ENCODE measurements at places on chromosomes 7 and 10.

GRCh38 chr7:117238937-117239336 lies 83.9 kb downstream of the WNT2 start:
- no peak for DNase-seq

GRCh38 chr7:114930829-114931655 lies 9.1 kb downstream of the MDFIC start:
- no peak for DNase-seq

DNA sequence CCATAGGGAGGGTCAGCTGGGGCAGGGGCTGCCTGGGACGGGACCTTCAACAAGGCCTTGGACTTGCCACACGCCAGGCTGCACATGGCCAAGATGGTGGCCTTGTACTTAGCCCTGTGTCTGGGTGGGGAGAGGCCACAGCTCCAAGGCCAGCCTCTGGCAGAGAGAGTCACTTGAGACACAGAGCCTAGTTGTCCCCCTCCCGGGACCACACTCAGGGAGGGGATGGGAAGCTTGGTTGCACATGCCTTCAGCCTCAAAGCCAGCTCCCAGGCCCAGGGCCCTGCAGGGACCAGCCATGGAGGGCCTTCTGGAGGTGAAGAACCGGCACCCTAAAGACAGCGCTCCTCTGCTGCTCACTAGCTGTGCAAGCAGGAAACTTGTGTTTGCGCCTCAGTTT lies 16.7 kb downstream of the MMRN2 start:
- no peak for DNase-seq

DNA sequence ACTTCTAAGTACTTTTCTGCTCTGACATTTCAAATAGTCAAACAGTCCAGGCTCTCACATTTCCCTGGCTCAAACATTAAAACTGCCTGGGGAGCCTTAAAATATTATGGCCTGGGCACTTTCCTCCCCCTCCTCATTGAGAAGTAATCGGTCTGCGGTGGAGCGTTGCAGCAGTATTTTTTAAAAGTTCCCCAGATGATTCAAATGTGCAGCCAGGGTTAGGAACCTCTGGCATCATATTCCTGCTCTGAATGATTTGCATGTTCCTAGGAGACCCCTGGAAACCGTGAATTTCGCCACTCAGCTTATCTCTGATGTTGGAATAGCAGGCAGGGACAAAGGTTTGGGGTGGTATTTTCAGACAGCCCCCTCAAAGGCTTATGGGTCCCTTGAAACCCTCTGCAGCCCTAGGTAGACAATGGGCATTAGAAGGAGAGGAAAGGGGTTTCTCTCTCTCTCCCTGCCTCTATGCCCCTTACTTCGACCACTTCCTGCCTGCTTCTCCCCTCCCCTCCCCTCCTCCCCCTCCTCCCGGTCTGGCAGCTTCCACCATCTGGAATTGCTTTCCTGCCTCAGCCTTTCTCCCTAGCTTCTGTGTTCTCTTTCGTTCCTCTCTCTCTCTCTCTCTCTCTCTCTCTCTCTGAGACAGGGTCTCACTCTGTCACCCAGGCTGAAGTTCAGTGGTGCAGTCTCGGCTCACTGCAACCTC lies 622.2 kb downstream of the GALNT17 start:
- no peak for DNase-seq

GRCh38 chr7:123802249-123802648 lies 42.7 kb upstream of the HYAL4 start:
- DNase-seq: no peak

- DNase-seq: no peak
Observed at GRCh38 chr7:46687203-46687602, 766.1 kb upstream of the IGFBP3 start.

GRCh38 chr10:7491949-7492659 lies 81.3 kb upstream of the SFMBT2 start:
- no peak for DNase-seq

DNA sequence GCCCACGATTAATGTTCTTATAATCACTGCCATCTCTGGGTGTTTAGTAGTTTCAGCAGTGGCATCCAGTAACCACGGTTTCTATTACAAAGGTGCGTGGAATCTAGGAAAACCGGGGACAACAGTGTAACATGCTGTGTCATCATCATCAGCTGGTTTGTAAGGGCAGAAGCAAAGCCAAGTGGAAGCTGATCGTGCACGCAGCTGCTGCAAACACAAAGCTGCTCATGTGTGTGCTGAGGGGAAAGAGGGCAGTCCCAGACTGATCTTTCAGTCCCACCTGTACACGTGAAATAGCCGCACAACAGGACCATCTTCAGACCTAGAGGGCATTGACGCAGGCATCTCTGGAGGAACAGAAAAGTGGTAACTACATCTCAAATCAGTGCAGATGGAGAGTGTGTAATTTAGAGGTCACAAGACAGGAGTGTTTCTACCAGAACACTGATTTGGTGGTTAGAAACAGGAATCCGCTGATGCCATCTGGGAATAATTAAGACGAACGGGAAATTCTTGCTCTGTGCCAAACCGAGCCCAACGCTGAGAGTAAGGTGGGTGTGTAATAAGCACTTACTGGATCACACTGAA lies 13.4 kb downstream of the ANKRD16 start:
- DNase-seq: no peak

GRCh38 chr7:41592236-41592635 lies 110.7 kb downstream of the INHBA start:
- DNase-seq: no peak

GRCh38 chr10:103691723-103692435 lies 163.5 kb downstream of the SH3PXD2A start:
- DNase-seq: no peak

- DNase-seq: no peak
Observed at GRCh38 chr7:158590181-158590530, 2.5 kb upstream of the PTPRN2 start.

DNA sequence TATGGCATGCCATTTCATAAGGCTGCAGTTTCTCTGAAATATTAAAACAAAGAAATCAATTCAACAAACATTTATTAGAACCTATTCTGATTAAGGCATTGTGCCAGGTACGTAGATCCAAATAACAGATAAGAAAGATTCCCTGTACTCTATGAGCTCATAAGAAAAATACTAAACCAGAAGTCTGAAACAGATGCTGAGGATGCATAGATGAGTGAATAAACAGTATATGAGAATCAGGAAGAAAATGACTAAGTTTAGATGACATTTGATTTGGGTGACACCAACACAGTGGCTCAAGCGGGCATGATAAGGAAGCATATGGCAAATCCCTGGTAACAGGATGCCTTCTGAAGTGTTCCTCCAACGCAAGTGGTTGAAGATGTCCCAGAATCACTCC lies 477.2 kb downstream of the PARD3 start:
- no peak for DNase-seq

- DNase-seq: no peak
Observed at GRCh38 chr10:15897287-15897686, 37.0 kb upstream of the MINDY3 start.

- no peak for DNase-seq
Observed at GRCh38 chr7:39758234-39758970, 135.0 kb downstream of the RALA start.

GRCh38 chr7:28586736-28587135 lies 174.4 kb downstream of the CREB5 start:
- no peak for DNase-seq

DNA sequence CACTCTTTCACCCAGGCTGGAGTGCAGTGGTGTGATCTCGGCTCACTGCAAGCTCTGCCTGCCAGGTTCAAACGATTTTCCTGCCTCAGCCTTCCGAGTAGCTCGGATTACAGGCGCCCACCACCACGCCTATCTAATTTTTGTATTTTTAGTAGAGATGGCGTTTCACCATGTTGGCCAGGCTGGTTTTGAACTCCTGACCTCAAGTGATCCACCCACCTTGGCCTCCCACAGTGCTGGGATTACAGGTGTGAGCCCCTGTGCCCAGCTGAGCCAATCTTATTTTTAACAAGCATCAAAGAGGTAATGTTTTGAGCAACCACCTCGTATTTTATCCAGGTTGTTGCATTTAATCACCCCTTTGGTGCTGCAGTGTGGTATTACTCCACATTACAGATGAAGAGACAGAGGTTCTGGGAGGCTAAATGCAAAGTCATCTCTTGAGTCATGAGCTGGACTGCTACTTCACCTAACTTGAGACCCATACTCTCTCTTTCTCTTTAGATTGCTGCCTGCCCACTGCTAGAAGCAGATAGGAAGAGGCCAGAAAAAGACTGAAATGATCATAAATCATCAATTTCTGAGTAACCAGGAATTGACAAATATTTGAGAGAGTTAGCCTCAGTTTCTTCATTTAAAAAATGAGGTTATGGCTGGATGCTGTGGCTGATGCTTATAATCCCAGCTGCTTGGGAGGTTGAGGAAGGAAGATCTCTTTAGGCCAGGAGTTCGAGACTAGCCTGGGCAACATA lies 116.2 kb downstream of the CAMK1D start:
- no peak for DNase-seq
